ENCODE measurements at places on chromosomes 1 and 21.
A peak's percentile ranks its signal among the peaks of the same experiment; 100 is the strongest.

- peaks cover 32% of the 10 kb centered on the region for H3K36me3 ChIP-seq
- no peak for DNase-seq
- H3K4me1 ChIP-seq, result no peaks in the 10 kb centered on the region
- no peak overlapping the region for H3K4me3 ChIP-seq
Measured at GRCh38 chr1:155678027-155678426, 10.5 kb downstream of the YY1AP1 start.

DNA sequence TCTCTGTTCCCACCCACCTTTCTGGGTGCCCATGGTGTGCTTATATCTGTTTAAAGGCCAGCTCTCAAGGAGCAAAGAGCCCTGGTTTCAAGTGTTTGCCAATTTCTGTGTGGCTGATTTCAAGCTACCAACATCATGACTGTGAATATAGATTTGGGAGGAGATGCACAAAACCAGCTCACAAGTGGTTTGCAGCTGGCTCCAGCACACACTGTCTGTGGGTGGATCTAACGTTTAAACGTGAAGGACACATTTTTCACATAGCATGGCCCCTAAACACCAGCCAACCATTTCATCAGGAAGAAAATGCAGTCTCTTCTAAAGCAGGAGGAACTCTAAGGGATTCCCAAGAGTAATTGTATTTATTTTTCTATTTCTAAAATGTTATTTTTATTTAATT lies 65.2 kb downstream of the FCRL5 start:
- H3K36me3 ChIP-seq, result no peaks in the 10 kb centered on the region
- peaks cover 1% of the 10 kb centered on the region for H3K4me1 ChIP-seq
- H3K4me3 ChIP-seq, result no peak overlapping the region
- H3K27ac ChIP-seq, result no peak overlapping the region

DNA sequence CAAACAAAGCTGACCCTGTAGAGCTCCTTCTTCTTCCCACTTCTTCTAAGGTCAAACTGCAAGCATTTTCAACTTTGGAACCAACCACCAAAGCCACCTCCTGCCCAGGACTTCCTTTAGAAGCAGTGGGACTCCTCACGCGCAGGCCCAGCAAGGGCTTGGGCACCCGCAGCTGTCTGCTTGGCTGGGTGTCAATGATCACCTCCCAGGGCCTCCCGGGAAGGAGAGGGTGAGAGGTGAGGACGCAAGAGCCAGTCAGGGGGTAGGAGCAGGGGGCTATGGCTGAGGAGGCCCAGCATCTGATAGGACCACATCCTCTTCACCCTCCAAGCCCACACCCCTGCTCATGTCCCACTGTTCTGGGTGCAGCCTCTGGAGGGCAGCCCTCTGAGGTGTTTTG lies 10.2 kb downstream of the KLHL21 start:
- peaks cover 99% of the 10 kb centered on the region for H3K36me3 ChIP-seq
- peaks cover 7% of the 10 kb centered on the region for H3K4me1 ChIP-seq
- no peak overlapping the region for H3K27ac ChIP-seq

GRCh38 chr1:8217011-8217711 lies 100.8 kb upstream of the SLC45A1 start:
- H3K4me3 ChIP-seq, result peak overlapping the region; percentile 45
- no peaks in the 10 kb centered on the region for H3K36me3 ChIP-seq
- peak; percentile 44 for DNase-seq
- H3K27me3 ChIP-seq, result no peaks in the 10 kb centered on the region
- peaks cover 22% of the 10 kb centered on the region for H3K4me1 ChIP-seq

GRCh38 chr1:84721152-84721551 lies 30.9 kb upstream of the SSX2IP start:
- no peak overlapping the region for H3K27ac ChIP-seq
- no peak overlapping the region for H3K4me3 ChIP-seq
- DNase-seq, result peak; percentile 45
- H3K4me1 ChIP-seq, result peaks cover 1% of the 10 kb centered on the region

DNA sequence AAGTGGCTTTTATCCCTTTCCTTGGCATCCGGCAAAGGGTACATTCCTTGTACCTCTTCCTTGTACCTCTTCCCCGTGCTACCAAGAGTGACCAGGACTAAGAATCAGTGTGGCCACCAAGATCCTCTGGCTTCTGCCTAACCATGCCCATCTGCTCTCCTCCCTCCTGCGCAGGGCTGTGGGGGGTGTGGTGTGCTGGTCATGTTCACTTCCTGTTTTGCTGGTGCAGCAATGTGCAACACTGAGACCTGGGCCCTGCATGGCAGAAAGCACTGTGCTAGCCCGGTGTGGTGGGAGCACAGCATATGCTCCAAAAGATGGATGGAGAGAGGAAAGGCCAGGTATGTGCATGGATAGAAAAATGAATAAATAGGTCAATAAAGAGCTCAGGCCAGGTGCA lies 33.3 kb upstream of the TENT5C start:
- peaks cover 5% of the 10 kb centered on the region for H3K4me1 ChIP-seq
- H3K36me3 ChIP-seq, result no peaks in the 10 kb centered on the region
- peaks cover 5% of the 10 kb centered on the region for H3K27me3 ChIP-seq
- no peak overlapping the region for H3K27ac ChIP-seq
- DNase-seq, result no peak
- H3K4me3 ChIP-seq, result no peak overlapping the region

DNA sequence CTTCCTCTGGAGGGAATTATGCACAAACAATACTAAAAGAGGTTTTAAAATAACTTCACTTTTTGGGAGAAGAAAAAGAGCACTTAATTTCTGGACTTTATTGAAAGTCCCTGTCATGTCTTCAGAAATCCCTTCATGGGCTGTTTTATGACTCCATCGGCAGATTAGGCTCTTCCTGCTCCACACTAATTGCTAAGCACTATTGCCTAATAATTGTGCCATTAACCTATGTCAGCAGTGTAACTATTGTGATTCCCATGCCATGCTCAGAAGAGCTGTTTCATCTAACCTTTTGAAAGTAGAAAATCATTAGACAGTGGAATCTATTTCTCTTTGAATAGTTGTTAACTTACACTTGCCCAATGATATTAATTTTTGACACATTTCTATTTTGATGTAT lies 489.3 kb upstream of the RUNX1 start:
- no peaks in the 10 kb centered on the region for H3K27me3 ChIP-seq

- H3K27me3 ChIP-seq, result no peaks in the 10 kb centered on the region
- DNase-seq, result no peak
- no peaks in the 10 kb centered on the region for H3K4me1 ChIP-seq
- no peak overlapping the region for H3K27ac ChIP-seq
- H3K4me3 ChIP-seq, result no peak overlapping the region
Measured at GRCh38 chr1:232047473-232047872, 420.9 kb downstream of the DISC1 start.

- H3K4me3 ChIP-seq, result no peak overlapping the region
- no peaks in the 10 kb centered on the region for H3K27me3 ChIP-seq
- DNase-seq, result no peak
- no peaks in the 10 kb centered on the region for H3K36me3 ChIP-seq
- no peaks in the 10 kb centered on the region for H3K4me1 ChIP-seq
Measured at GRCh38 chr1:190949939-190950338, 472.3 kb upstream of the BRINP3 start.

- peaks cover 25% of the 10 kb centered on the region for H3K4me1 ChIP-seq
- no peak for DNase-seq
- H3K4me3 ChIP-seq, result no peak overlapping the region
Measured at GRCh38 chr21:36454093-36454531, 25.8 kb downstream of the CLDN14 start.

GRCh38 chr21:38625000-38625399 lies 126.7 kb upstream of the ERG start:
- H3K4me3 ChIP-seq, result no peak overlapping the region
- no peak for DNase-seq
- H3K4me1 ChIP-seq, result peaks cover 5% of the 10 kb centered on the region

- peaks cover 10% of the 10 kb centered on the region for H3K27me3 ChIP-seq
- DNase-seq, result no peak
- peaks cover 2% of the 10 kb centered on the region for H3K4me1 ChIP-seq
- no peak overlapping the region for H3K4me3 ChIP-seq
Measured at GRCh38 chr1:212646588-212646987, 38.0 kb downstream of the ATF3 start.

DNA sequence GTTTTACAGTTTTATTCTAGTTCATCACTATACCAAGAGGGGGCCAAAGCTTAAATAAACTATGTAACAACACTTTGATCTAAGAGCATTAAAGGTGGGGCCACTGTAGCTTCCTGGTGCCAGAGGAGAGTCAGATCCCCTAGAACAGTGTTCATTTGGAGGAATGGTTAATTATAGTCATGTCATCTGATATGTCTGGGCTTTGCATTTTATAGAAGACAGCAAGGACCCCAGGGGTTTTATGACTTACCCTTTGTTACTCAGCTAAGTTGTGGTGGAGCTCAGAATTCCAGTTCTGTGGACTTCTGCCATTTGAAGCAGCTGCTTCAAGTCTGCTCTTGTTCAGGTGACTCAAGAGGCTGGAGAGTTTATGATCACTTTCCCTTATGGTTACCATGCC lies 16.7 kb downstream of the KDM4A start:
- DNase-seq, result no peak
- peak overlapping the region; percentile 13 for H3K27ac ChIP-seq
- no peak overlapping the region for H3K4me3 ChIP-seq
- H3K27me3 ChIP-seq, result no peaks in the 10 kb centered on the region

- no peak overlapping the region for H3K4me3 ChIP-seq
- DNase-seq, result no peak
- no peaks in the 10 kb centered on the region for H3K36me3 ChIP-seq
- H3K27me3 ChIP-seq, result peaks cover 65% of the 10 kb centered on the region
- no peak overlapping the region for H3K27ac ChIP-seq
- no peaks in the 10 kb centered on the region for H3K4me1 ChIP-seq
Measured at GRCh38 chr1:228753287-228753686, 18.0 kb downstream of the RHOU start.

DNA sequence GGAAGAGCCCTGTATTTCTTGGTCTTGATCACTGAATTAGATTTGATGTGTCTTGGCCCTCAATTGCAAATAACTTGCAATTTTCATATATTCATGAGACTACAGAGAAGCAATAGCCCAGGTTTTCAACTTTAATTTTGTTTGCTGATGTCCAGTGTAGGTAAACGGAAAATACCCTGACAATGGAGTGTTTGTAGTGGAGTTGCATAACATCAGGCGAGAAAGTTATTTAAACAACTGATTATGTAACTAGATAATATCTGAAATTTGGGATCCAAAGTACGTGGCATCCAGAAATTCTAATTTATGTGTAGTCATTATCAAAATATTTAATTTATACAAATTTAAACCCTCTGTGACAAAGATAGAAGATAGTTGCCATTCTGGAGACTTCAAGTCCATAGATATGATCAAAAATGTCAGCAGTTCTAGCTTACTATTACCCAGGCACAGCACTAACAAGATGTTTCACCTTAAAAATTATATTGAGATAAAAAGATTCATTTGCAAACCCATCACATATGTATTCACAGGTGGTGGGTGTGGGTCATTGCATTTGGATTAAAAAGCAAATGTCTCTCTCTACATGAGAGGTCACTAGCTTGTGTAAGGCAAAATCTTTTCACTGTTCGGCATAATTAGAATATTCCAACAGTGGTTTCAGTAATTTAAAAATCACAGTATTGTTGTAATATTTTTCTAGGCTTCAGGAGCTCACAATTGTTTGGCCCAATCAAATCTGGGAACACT lies 150.7 kb downstream of the KCTD3 start:
- no peak overlapping the region for H3K4me3 ChIP-seq
- no peak overlapping the region for H3K27ac ChIP-seq
- no peaks in the 10 kb centered on the region for H3K4me1 ChIP-seq
- H3K36me3 ChIP-seq, result no peaks in the 10 kb centered on the region
- no peaks in the 10 kb centered on the region for H3K27me3 ChIP-seq

GRCh38 chr1:56451491-56451890 lies 127.9 kb downstream of the PLPP3 start:
- no peak overlapping the region for H3K4me3 ChIP-seq
- peaks cover 2% of the 10 kb centered on the region for H3K4me1 ChIP-seq
- DNase-seq, result no peak
- no peaks in the 10 kb centered on the region for H3K36me3 ChIP-seq
- no peak overlapping the region for H3K27ac ChIP-seq

- peaks cover 65% of the 10 kb centered on the region for H3K27me3 ChIP-seq
- no peak for DNase-seq
- H3K4me3 ChIP-seq, result no peak overlapping the region
- H3K36me3 ChIP-seq, result peaks cover 6% of the 10 kb centered on the region
Measured at GRCh38 chr1:3542676-3543075, 68.6 kb downstream of the MEGF6 start.

- H3K27ac ChIP-seq, result no peak overlapping the region
- no peak for DNase-seq
- peaks cover 2% of the 10 kb centered on the region for H3K4me1 ChIP-seq
- H3K36me3 ChIP-seq, result no peaks in the 10 kb centered on the region
Measured at GRCh38 chr1:107262467-107263286, 121.8 kb downstream of the NTNG1 start.
